ENCODE measurements at places on chromosomes 7 and 10.
A peak's percentile ranks its signal among the peaks of the same experiment; 100 is the strongest.

DNA sequence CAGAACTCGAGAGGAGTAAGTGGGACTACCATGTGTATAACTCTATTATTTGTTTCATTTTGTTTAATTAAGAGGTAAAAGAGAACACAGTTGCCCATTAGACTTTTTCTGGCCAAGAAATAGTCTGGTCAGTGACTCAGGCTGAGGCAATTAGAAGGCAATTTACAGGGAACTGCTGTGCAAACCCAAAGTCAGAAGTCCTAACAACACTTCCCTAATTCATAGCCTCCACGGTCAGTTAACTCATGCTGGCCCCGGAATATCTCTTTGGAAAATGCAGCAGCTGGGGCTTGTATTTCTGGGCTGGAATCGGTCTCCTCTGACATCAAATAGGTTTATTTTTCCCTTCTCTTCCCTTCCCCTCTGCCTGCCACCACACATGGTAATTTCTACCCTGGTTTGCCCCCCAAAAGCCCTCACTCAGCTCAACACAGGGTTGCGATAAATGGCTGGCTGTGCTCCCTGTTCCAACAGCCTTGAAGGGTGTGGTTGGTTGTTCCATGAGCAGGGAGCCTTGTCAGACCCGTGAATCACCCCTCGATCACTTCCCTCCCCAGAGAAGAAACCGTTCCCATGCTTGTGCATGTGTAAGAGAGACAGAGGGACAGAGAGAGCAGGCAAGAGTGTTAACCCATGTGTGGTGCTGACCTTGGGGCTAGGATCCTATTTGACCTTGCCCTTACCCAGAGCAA is 5.3 kb downstream of the SH3PXD2A start:
- DNase-seq, result no peak

DNA sequence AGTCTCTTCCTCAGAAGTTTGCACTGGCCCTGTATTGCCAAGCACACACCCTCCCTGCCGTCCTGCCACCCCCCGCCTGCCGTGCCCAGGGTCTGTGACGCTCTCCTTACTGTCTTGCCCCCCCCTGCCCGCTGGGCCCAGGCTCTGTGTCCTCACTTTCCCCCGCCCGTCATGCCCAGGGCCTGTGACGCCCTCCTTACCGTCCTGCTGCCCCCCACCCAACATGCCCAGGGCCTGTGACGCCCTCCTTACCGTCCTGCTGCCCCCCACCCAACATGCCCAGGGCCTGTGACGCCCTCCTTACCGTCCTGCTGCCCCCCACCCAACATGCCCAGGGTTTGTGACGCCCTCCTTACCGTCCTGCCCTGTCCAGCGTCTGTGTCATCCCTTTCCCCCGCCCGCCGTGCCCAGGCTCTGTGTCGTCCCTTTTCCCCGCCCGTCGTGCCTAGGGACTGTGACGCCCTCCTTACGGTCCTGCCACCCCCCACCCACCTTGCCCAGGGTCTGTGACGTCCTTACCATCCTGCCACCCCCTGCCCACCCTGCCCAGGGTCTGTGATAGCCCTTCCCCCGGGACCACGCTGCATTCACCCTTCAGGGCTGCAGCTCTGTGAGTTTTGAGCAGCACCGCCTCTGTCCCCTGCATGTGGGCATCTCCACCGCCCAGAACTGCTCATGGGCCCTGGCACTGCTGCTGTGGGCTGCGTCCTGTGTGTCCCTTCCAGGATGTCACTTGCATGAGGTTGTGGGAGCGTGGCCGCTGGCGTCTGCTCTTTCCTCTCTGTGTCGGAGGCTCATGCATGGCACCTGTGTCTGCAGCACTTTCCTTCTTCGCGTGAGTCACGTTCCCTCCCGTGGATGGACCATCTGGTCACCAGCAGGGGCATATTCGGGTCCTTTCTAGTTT is 19.3 kb upstream of the PRKAR1B start:
- no peak for DNase-seq

DNA sequence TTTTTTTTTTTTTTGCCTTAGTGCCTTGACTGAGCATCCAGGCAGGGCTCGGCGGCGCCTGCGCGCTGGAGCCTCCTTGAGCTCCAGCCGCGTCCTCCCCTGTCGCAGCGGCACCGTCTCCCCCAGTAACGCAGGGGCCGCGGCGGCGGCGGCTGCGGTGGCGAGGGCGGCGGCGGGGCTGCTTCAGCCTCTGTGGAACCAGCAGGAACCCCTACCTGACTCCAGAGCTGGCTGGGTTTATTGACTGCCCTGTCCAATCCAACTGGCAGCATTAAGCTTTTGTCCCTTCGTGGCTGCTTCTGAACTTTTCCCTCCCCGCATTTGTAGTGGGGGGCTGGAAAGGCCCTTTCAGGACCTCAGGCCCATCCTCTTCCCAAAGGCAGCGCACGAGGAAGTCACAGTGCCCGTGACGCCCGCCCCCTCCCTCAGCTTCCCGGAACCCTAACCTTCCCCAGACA is at the start of gene GPR85:
Gene GPR85 (minus strand): TSS at position 397 of the 458 bp plus-strand sequence. CDS start 2,106 bp downstream, outside the sequence.
- peak; percentile 4 for DNase-seq

- peak; percentile 3 for DNase-seq
Measured at GRCh38 chr10:70756700-70757360, 28.3 kb downstream of the TBATA start.

DNA sequence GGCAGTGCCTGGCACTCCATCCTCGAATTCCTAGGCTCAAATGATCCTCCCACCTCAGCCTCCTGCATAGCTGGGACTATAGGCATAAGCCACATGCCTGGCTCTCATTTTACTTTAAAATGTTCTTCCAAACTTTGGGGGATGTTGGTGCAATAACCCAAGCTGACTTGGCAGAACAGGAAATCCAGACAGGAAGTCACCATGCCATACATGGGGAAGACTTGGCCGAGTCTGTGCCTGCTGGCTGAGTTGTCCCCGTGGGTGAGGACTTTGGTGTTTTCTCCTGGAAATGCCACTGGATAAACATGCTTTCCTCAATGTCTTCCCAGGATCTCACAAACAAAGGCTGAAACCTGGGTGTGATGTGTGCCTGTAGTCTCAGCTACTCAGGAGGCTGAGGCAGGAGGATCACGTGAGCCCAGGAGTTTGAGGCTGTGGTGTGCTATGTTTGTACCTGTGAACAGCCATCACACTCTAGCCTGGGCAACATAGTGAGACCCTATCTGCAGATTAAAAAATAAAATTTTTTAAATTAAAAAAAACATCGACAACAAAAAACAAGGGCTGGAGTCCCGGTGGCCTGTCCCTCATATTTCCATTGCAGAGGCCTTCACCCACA is 19.8 kb downstream of the HKDC1 start:
- no peak for DNase-seq

DNA sequence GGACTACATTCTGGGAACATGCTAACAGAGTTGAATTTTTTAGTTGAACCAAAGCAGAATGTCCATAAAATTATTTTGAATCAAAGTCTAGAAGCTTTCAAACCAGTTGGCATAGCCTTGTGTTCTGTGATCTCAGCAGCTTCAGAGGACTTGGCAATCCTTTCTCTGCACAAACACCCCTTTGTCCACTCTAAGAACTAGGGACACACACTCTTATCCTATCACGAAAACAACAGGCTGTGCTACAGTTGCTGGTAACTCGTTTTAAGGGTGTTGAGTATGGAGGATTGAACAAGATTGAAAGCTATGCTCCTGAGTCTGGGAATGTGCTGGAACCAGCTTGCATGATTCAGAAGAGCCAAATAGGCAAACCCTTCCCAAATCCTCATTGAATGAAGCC is 76.4 kb upstream of the PRSS58 start:
- no peak for DNase-seq

DNA sequence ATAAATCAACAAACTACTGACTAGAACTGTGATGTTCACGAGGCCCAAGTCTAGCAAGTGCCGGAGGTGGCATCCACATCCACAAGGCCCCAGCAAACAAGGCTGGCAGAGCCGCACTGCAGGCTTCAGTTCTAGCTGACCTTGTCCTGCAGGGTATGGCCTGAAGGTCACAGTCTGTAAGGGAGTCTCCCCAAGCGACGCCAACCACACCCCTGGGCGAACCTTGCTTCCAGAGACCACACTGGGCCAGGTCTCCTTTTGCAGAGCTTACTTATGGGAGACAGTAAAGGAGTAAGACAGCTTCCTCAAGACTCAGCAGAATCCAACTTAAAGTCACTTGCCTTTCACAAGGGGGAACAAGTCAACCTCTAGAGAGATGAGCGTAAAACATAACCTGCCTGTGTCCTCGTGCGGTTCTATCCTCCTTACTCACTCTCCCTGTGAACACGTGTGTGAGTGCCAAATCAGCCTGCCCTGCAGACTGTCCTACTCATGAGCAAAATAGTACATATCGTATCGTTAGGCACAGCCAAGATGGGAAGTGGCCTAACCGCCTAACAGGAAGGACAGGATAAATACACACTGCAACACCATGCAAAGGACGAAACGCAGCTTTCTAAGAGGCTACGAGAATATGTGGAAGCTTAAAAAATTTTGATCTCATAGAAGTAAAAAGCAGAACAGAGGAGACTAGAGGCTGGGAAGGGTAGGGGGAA is 22.7 kb downstream of the FAM53B start:
- no peak for DNase-seq

GRCh38 chr10:8618834-8619233 is 564.3 kb downstream of the GATA3 start:
- no peak for DNase-seq

DNA sequence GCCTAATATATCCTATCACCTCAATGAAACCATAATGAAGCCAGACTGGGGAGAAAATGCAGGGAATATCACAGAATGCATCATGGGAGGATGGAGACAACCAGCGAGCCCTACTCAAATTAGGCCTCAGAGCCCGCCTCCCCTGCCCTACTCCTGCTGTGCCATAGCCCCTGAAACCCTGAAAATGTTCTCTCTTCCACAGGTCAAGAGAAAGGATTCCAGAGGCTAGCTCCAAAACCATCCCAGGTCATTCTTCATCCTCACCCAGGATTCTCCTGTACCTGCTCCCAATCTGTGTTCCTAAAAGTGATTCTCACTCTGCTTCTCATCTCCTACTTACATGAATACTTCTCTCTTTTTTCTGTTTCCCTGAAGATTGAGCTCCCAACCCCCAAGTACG is 31.5 kb downstream of the PRSS2 start:
- DNase-seq, result no peak

Data from NCI-H2107 (cell line).